Fibroblast of mammary gland (primary cell): ENCODE measurements at places on chromosomes 6 and 20.

- no peak for DNase-seq
These were observed 10.7 kb downstream of the SLC9A8 start for GRCh38 chr20:49823152-49823847.

DNA sequence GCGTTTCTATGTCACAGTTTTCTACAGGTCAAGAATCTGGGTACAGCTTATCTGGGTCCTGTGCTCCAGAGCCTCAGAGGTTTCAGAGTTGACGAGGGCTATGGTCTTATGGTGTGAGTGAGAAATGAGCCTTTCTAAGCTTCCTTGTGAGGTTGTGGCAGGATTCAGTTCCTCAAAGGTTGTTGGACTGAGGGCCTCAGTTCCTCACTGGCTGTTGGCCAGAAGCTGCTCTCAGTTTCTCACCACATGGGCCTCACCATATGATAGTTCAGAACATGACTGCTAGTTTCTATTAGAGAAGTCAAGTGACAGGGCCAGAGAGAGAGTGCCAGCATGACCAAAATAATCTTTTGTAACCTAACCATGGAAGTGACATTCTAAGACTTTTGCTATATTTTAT, 96.1 kb downstream of the NUS1 start:
- DNase-seq = no peak

DNA sequence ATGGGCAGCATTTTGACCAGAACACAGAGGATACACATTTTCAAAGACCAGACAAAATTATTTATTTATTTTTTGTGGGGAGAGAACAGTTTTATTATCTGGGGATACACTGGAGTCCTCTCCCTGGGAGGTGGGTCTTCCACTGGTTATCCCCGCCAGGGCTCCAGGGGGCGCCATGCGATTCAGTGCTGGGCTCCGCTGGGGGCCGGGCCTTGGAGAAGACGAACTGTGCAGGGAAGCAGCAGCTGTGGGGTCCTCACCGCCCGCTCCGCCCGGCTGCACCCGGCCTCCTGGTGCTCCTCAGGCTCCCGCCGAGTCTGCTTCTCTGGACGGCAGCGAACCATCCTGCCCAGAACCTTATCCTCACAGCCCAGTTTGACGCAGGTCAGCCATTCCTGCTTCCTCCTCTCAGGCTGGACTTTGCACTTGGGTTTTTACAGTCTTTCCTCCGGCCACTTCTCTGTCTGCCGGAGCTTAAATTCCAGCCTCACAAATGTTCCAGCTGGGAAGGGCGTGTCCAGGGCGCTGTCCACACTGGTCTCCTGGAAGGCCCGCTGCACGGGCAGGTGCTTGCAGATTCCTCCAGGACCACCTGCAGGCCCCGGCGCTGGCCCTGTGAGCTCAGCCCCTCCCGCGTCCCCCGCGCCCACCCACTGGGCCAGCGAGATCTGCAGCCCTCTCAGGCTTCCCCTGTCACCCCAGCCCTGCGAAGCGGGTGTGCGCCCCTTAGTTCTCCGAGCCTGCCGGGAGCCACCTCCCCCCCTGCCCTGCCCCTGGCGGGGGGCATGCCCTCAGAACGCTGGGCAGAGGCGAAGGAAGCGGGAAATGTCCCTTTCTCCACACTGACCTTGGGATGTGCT, 1830.0 kb upstream of the DEFB115 start:
- no peak for DNase-seq

- no peak for DNase-seq
These were observed 80.1 kb upstream of the SHLD1 start for GRCh38 chr20:5670036-5670536.

GRCh38 chr6:39441301-39441700, 118.8 kb upstream of the KCNK16 start:
- no peak for DNase-seq

GRCh38 chr6:125818225-125818657, 27.5 kb downstream of the NCOA7 start:
- no peak for DNase-seq

- peak; percentile 79 for DNase-seq
These were observed 665.9 kb upstream of the CITED2 start for GRCh38 chr6:140040396-140040795.

DNA sequence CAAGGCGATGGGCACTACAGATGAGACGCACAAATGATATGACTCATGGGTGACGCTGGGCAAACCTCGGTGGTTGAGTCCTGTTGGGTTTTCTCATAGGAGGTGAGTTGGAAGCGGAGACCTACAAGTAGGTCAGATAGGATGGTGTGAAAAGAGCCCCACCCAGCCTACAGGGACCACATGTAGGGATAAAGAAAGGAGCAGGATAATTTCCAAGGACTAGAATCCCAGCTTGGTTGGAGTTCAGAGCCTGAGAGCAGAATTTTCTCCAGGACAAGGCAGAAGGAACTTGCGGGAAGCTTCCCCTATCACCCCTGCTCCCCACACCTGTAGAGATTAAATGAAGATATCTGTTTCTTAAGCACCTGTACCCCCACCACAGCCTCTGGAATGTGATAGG, 489.7 kb upstream of the CDH4 start:
- DNase-seq = no peak

DNA sequence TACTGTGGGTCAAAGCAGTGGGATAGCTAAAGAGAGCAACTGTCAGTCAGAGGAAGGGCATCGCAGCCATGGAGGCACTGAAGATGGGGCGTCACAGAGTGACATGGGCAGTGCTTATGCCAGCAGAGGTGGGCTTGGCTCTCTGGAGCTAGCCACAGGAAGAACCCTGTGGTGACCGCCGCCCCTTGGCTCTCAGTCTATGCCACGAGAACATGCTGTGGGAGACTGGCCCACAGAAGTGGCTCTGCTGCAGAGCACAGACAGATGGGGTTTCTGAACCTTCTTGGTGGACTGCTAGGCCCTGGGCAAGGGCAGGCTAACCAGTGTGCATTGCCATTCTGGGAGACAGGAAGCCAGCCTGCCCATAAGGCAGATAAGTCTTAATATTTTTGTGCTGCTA, 290.0 kb upstream of the SUPT3H start:
- DNase-seq = no peak

- peak; percentile 80 for DNase-seq
These were observed 51.6 kb downstream of the CYP24A1 start for GRCh38 chr20:54122189-54122588.

- peak; percentile 90 for DNase-seq
These were observed at the start of gene TMEM14A for GRCh38 chr6:52670502-52671409. TSS of gene TMEM14A (plus strand) at chr6:52671113. CDS start at chr6:52677103, 5,990 bp downstream.

- no peak for DNase-seq
These were observed 93.5 kb downstream of the DTNBP1 start for GRCh38 chr6:15569035-15569995.

- peak; percentile 21 for DNase-seq
These were observed 34.8 kb downstream of the CDKAL1 start for GRCh38 chr6:20569000-20569610.

DNA sequence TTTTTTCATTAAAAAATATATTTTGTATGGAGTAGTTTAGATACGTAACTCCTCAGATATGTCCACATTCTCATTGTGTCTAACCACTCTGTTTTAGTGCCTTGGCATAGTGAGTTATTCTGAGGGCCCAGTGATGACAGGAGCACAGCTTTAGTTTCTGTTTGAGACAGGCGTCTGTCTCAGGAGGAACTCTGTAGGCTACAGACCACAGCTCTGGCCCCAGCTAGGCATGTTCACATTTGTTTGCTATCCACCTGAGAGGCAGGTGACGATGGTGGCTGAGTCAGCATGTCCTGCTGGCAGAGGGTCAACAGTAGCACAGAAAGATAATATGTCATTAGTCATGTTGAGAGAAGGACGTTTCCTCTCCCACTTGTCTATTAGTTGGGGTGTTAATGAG, 16.3 kb downstream of the LRRC1 start:
- DNase-seq = no peak

- no peak for DNase-seq
These were observed 36.1 kb downstream of the BICRAL start for GRCh38 chr6:42817907-42818306.
